ENCODE measurements at places on chromosomes 7 and 10. TPM values are rescaled to one million over a fixed set of nuclear protein-coding genes. Genes with fewer than 3 reads are reported as not detected.

Gene IFIT1B
- not detected for total RNA-seq

Gene ACTL6B
- total RNA-seq = not detected

Gene BHLHA15
- total RNA-seq = 0.09 TPM

Gene SFRP4
- total RNA-seq = 0.09 TPM

Gene GJC3
- 0.09 TPM for total RNA-seq

Gene PPA1
- total RNA-seq = 204 TPM

Gene PLCE1
- total RNA-seq = under 0.01 TPM

Gene ENTPD1
- 3.3 TPM for total RNA-seq

Gene CHST15
- 33.4 TPM for total RNA-seq

Gene INSYN2A
- total RNA-seq = under 0.01 TPM

Gene TRIM50
- not detected for total RNA-seq

Gene CCDC71L
- 30.7 TPM for total RNA-seq

Gene PTPN12
- 52.6 TPM for total RNA-seq

Gene IGF2BP3
- total RNA-seq = 110 TPM

Gene BEND7
- 15.2 TPM for total RNA-seq

Gene NPVF
- not detected for total RNA-seq

Gene TBX20
- total RNA-seq = 1.3 TPM

Gene GTF2IRD1
- 5.6 TPM for total RNA-seq

Gene ZPBP
- total RNA-seq = not detected

Gene KMT2E
- 103 TPM for total RNA-seq

Gene PPP3CB
- 17.9 TPM for total RNA-seq

Gene SLC13A4
- not detected for total RNA-seq

Gene POLR3A
- 22.4 TPM for total RNA-seq

Gene MSMB
- total RNA-seq = 0.27 TPM

Gene NKX2-3
- total RNA-seq = not detected

Gene MOGAT3
- total RNA-seq = not detected

Gene CALML3
- not detected for total RNA-seq

Gene GIMAP6
- 150 TPM for total RNA-seq

Gene CPVL
- not detected for total RNA-seq

Gene TSPAN15
- 48.3 TPM for total RNA-seq

Gene TUBAL3
- total RNA-seq = 0.18 TPM

Gene CARD11
- 46.0 TPM for total RNA-seq

Gene SLC37A3
- 47.2 TPM for total RNA-seq

Gene DNAJC12
- total RNA-seq = 0.45 TPM

Gene RBM20
- total RNA-seq = 0.27 TPM

Gene AKR1C8
- not detected for total RNA-seq

Gene DYDC2
- not detected for total RNA-seq

Gene NMT2
- 81.8 TPM for total RNA-seq

Gene TMEM225B
- total RNA-seq = 0.19 TPM

Gene VIPR2
- not detected for total RNA-seq

Gene TMEM270
- total RNA-seq = not detected

Gene ASAH2B
- 1.6 TPM for total RNA-seq
